ENCODE measurements at places on chromosomes 5 and 9.

DNA sequence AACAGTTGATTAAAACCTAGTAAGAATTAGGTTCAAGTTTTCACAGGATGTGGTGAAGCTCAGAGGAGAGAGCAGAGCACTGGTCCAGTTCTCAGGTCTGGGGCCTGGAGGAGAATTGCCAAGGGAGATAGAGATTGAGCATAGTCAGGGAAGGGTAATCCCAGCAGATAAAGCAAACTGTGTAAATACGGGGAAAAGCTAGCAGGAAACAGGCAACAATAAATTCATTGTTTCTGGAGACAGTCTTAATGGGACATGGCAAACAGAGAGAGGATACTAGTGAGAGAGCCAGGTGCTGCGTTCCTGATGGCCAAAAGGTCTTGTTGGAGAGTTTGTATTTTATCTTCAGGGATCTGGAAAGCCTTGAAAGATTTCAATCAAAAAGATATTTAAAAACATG is 333.0 kb downstream of the PDE4D start:
- no peak for DNase-seq

DNA sequence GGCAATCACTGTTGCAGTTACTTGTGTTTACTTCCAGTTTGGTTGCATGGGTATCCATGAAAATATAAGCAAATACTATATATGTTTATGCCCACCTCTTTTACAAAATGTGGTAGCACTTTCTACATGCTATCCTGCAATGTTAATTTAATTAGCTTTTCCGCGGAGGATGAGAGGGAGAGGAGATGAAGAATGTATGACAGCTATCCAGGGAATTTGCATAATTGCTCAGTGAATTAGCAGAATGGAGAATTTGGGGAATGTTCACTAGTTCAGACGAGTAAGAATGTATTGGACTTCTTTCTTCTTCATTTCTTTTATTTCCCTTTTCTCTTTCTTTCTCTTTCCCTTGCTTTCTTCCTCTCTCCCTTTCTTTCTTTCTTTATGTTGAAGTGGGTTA is 140.7 kb upstream of the SLC28A3 start:
- DNase-seq: no peak

DNA sequence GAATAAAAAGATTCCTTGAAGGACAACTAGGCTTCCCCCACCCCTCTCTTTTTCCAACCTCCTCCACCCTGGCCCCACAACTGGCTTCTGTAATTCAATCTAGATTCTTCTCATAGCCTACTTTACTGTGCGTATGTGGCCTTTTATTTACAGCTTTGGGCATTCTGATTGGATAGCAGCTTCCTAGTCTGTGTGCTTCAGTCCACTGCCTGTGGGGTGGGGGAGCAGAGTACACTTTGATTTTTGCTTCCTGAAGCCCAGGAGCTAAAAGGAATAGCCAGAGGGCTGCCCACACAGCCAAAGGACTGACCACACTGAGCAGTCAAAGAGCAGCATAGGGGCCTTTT is 30.4 kb downstream of the RUSC2 start:
- DNase-seq: no peak

- DNase-seq: no peak
Observed at GRCh38 chr9:88923092-88923491, 68.2 kb upstream of the S1PR3 start.

DNA sequence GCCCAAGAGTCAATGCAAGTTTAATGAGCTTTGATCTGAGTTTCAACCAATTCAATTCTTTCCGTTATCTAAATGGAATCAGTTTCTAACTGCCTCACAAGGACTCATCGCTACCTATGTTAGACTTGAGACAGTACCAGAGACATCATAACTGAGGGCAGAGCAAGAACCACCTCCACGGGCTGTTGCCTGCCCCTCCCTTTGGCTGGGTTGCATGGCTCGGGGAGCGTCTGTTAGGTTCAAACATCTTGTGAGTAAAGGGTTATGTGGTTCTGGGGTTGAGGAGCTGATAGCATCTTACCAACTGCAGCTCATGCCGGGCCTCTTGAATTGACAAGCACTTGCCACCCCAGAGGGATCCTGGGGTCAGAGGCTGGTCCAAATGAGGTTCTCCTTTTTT is 457.9 kb downstream of the ENC1 start:
- DNase-seq: no peak

GRCh38 chr9:136928591-136928990 is 15.9 kb downstream of the FBXW5 start:
- no peak for DNase-seq

GRCh38 chr5:160547872-160548271 is 126.2 kb downstream of the PTTG1 start:
- no peak for DNase-seq

DNA sequence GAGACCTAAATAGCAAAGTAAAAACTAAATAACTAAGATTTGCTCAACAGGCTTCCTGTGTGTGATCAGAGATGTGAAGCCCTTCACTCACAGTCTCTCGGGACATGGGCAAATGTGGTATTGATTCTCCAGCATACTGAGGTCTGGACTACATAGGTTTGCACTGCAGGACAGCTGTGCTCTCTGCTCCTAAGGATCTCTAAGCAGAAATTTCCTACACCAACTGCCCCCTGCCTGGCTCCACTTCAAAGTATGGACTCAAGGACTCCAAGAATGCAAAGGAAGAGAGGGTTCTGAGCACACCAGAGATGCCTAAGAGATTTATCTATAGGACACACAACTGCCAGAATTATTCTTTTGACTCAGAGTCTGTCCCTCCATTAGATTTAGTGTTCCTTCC is 487.2 kb downstream of the SEMA5A start:
- no peak for DNase-seq

GRCh38 chr5:81698813-81699212 is 52.1 kb downstream of the SSBP2 start:
- DNase-seq: no peak

DNA sequence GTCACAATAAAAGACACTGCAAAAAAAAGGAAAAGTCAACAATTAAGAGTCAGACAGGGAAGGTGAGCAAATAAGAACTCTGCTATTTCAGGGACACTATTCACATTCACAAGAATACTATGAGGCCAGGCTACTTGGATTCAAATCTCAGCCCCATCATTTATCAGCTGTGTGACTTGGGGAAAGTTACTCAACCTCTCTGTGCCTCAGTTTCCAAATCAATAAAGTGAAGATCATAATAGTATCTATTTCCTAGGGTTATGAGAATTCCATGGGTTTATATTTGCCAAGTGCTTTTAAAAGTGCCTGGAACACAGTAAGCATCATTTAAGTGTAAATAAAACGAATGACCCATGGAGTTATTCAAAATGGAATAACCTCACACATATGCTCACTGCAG is 56.4 kb downstream of the ALDH7A1 start:
- DNase-seq: no peak

DNA sequence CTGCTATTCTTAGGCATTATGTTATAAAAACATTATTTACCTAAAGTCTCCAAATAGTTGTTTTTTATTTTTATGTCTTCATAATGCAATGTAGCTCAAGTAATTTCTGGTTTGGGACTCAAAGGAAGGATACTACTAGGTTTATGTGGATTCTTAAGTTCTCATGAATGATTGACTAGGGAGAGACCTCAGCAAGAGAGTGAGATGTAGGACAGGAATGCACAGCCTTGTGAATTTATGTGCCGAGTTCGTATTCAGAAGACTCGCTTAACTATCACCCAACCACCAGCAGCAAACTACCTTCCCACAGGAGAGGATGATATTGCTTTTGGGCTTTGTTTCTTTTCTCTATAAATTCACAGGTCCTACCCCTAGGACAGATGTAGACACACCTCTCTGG is 282.9 kb downstream of the ARHGEF28 start:
- no peak for DNase-seq

DNA sequence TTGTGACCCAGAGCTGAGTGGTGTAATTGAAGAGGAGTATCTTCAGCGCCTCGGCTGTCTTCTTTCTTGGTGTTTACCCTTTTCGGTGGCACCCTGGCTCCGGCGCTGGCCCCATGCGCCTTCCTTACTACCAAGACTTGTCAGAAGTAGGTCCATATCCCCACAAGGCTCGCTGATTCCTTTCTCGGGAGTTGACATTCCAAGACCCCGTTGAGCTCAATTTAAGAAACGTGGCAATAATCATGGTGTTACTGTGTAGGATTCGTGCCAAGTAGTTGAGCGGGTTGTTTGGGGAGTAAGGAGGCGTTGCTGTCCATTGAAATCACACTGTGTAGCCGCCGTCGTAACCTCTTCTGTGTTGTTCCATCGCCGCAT is 795 bp downstream of the NDUFAF2 start:
- no peak for DNase-seq
